ENCODE measurements at places on chromosomes 7 and 10.
A peak's percentile ranks its signal among the peaks of the same experiment; 100 is the strongest.

DNA sequence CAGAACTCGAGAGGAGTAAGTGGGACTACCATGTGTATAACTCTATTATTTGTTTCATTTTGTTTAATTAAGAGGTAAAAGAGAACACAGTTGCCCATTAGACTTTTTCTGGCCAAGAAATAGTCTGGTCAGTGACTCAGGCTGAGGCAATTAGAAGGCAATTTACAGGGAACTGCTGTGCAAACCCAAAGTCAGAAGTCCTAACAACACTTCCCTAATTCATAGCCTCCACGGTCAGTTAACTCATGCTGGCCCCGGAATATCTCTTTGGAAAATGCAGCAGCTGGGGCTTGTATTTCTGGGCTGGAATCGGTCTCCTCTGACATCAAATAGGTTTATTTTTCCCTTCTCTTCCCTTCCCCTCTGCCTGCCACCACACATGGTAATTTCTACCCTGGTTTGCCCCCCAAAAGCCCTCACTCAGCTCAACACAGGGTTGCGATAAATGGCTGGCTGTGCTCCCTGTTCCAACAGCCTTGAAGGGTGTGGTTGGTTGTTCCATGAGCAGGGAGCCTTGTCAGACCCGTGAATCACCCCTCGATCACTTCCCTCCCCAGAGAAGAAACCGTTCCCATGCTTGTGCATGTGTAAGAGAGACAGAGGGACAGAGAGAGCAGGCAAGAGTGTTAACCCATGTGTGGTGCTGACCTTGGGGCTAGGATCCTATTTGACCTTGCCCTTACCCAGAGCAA lies 5.3 kb downstream of the SH3PXD2A start:
- H3K4me1 ChIP-seq, result peaks cover 85% of the 10 kb centered on the region
- peak overlapping the region; percentile 97 for H3K4me3 ChIP-seq
- peak; percentile 86 for DNase-seq

GRCh38 chr7:100130608-100131453 lies 4.1 kb downstream of the MBLAC1 start:
- no peak for DNase-seq
- peaks cover 6% of the 10 kb centered on the region for H3K27me3 ChIP-seq
- H3K27ac ChIP-seq, result no peak overlapping the region
- peaks cover 23% of the 10 kb centered on the region for H3K4me1 ChIP-seq
- peak overlapping the region; percentile 72 for H3K4me3 ChIP-seq
- no peaks in the 10 kb centered on the region for H3K36me3 ChIP-seq

GRCh38 chr10:60994128-60994527 lies 50.1 kb upstream of the RHOBTB1 start:
- peaks cover 30% of the 10 kb centered on the region for H3K4me1 ChIP-seq
- H3K4me3 ChIP-seq, result no peak overlapping the region
- H3K36me3 ChIP-seq, result no peaks in the 10 kb centered on the region

- H3K27me3 ChIP-seq, result peaks cover 3% of the 10 kb centered on the region
- peaks cover 37% of the 10 kb centered on the region for H3K36me3 ChIP-seq
- H3K4me1 ChIP-seq, result peaks cover 37% of the 10 kb centered on the region
- H3K4me3 ChIP-seq, result peak overlapping the region; percentile 50
- peak overlapping the region; percentile 36 for H3K27ac ChIP-seq
These were observed 29.5 kb downstream of the FOXK1 start for GRCh38 chr7:4711634-4712033.
